GM23338 (cell line): ENCODE measurements at places on chromosomes 1 and 21. TPM values are rescaled to one million over a fixed set of nuclear protein-coding genes. Genes with fewer than 3 reads are reported as not detected.
A peak's percentile ranks its signal among the peaks of the same experiment; 100 is the strongest.

GRCh38 chr1:8214501-8215173, 103.3 kb upstream of the SLC45A1 start:
- peak; percentile 47 for DNase-seq

- peak; percentile 42 for DNase-seq
Measured at GRCh38 chr1:229121845-229122436, 149.0 kb upstream of the RAB4A start.

- no peak for DNase-seq
Measured at GRCh38 chr1:209400351-209401220, 182.9 kb upstream of the CAMK1G start.

GRCh38 chr1:5273280-5274003, 619.0 kb downstream of the AJAP1 start:
- no peak for DNase-seq

- no peak for DNase-seq
Measured at GRCh38 chr1:190579552-190580193, 102.0 kb upstream of the BRINP3 start.

GRCh38 chr21:41070284-41070683, 97.7 kb upstream of the BACE2 start:
- no peak for DNase-seq

GRCh38 chr1:115744646-115745275, 23.8 kb downstream of the CASQ2 start:
- no peak for DNase-seq

DNA sequence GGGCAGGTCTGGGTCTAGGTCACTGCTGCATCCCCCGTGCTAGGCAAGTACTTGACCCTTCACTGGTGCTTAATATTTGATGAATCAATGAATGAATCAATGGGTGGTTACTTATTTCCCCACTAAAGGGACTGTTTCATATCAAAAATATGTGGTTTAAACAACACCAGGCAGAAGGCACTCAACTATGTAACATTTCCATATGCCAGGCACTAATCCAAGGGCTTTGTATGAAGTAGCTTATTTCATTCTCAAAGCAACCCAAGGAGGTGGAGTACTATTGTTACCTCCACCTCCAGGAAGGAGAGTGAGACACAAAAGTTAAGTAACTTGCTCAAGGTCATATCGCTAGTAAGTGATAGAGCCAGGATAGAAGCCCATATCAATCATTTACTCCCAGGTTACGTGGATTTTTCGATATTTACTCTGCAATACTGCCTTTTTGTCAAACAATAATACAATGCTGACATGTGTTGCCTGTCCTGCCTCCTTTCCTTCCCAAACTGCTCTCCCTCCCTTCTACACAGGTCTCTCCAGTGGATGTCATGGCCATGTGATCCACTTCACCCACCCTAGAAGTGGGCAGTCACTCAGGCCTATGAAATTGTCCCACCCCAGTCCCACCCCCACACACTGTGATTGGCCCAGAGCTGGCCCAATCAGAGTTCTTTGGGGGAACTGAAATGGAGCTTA, 142.8 kb downstream of the ETS2 start:
- DNase-seq, result no peak

GRCh38 chr1:87696483-87696882, 367.8 kb downstream of the LMO4 start:
- no peak for DNase-seq

DNA sequence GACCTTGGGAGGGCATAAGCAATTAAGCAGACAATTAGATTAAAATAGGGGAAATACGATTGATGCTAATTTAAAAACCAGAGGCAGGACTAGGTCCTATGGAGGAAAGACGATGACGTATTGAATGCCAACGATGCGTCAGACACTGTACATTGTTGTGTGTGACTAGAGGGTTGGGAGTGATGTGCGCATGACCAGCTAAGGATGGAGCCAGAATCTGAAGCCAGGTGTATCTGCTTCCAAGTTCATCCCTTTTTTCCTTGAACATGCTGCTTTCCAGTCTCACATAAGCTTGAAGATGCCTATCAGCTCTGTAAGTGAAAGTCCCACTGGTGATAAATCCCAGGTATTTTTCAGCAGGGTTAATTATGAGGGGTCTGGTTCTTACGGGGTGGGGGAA, 576.2 kb downstream of the MATN1 start:
- DNase-seq, result no peak

- no peak for DNase-seq
Measured at GRCh38 chr1:216237927-216238542, 185.2 kb downstream of the USH2A start.

GRCh38 chr1:71565262-71565661, 484.4 kb upstream of the ZRANB2 start:
- no peak for DNase-seq

- no peak for DNase-seq
Measured at GRCh38 chr1:109787845-109788601, 24.3 kb upstream of the EPS8L3 start.

DNA sequence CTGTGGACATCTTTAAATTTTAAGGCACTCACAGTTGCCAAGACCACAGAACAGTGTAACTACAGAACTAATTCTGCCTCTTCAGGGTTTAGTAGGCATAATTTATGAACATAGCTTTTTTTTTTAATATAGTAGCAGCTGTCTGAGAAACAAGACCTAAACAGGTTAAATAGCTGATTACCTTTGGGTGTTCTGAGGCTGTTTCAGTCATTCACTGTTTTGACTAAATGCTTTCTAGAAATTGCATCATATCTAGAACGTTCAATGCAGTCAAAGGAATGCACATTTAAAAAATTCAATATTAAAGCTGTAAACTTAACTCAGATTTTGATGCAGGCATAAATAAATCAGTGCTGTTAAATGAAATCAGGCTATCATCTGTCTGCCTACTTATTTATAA, 101.6 kb downstream of the BRINP3 start:
- DNase-seq, result no peak

- peak; percentile 92 for DNase-seq
Measured at GRCh38 chr1:246689409-246690008, 34.7 kb upstream of the SCCPDH start.

- no peak for DNase-seq
Measured at GRCh38 chr1:94803517-94804441, 16.4 kb upstream of the SLC44A3 start.

GRCh38 chr1:151934048-151934493, 24.8 kb upstream of the THEM4 start:
- DNase-seq, result peak; percentile 86

DNA sequence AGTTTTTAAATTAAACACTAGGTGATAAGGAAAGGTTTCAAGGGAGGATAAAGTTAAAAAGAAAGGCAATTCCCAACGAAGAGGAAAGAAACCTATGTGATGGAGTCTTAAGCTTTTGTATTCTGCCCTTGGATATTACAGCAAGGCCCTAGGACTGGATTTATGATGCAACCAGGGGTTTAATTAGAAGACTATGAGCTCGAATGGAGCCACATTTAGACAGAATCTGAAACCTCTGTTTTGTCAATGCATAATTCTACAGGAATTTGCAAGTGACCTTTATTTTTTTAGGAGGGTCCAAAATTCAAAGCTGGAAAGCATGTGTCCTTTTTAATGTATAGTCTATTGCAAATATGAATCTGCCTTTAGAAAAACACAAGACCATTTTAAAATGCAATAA, 37.9 kb downstream of the TGFB2 start:
- no peak for DNase-seq

GRCh38 chr21:15837645-15838044, 107.9 kb downstream of the USP25 start:
- DNase-seq, result no peak

DNA sequence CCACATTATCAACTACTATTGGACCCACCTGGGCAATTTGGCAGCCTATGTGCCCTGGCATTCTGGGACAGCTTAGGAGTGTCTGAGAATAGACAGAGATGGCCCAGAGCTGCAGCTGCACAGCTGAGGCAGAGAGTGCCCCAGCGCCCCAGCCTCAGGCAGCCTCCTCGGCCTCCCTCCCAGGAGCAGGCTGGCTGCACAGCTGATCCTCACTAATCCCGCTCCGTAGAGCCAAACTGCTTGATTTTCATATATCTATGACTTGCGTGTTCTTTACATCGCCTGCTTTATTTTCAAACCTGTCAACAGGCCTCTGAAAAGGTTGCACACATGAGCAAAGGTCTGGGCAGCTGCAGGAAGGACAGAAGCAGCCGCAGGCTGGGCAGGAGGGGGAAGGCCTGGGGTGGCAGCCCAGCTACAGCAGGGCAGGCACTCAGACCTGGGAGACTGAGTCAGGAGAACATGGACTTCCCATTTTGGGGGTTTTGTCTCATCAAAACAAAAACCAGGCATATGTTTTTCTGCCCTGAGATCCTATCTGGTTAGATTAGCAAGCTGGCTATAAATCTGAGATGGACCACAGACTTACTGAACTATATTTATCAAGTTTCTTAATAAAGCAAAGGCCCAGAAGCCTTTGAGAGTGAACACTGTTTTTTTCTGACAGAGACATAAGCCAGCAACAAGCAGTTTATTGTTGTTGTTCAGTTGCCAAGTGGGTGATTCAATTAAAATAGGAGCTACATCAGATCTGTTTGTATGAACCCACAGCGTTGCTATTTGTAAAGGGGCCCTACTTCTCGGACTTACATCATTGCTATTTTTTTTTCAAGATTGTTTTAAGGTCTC, 301.8 kb upstream of the DUSP10 start:
- DNase-seq, result no peak

- no peak for DNase-seq
Measured at GRCh38 chr1:12204140-12204539, 25.7 kb upstream of the VPS13D start.

- DNase-seq, result no peak
Measured at GRCh38 chr1:239840790-239841189, 250.9 kb upstream of the FMN2 start.

DNA sequence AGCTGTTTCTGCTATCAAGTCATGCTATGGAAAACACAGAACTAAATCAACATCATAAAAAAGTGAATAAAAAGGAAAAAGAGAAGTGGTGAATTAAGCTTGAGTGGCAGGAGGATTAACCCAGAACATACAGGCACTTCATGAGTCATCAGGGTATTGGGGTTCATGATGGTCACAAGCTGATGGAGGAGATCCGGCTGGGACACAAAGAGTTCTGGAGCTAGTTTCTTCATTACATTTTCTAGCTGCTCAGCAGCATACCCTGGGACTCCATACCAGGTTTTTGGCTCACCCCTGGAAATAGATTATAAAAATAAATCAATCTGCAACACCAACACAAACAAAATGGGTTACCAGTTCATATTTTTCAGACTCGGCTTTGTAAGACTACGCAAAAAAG, 42.5 kb upstream of the SYT2 start:
- no peak for DNase-seq

SPRR5 gene
- total RNA-seq, result not detected in 2 replicates

FLG gene
- 0.03 TPM in 1 of 2 replicates, not detected in the other for total RNA-seq

HSD11B1 gene
- not detected in 2 replicates for total RNA-seq

TEX38 gene
- not detected in 2 replicates for total RNA-seq

GSTM5 gene
- 2.5 and 4.8 TPM in 2 replicates for total RNA-seq

SPAG17 gene
- total RNA-seq, result 1.1 and 1.6 TPM in 2 replicates
